ENCODE measurements at places on chromosomes 11 and 22.

DNA sequence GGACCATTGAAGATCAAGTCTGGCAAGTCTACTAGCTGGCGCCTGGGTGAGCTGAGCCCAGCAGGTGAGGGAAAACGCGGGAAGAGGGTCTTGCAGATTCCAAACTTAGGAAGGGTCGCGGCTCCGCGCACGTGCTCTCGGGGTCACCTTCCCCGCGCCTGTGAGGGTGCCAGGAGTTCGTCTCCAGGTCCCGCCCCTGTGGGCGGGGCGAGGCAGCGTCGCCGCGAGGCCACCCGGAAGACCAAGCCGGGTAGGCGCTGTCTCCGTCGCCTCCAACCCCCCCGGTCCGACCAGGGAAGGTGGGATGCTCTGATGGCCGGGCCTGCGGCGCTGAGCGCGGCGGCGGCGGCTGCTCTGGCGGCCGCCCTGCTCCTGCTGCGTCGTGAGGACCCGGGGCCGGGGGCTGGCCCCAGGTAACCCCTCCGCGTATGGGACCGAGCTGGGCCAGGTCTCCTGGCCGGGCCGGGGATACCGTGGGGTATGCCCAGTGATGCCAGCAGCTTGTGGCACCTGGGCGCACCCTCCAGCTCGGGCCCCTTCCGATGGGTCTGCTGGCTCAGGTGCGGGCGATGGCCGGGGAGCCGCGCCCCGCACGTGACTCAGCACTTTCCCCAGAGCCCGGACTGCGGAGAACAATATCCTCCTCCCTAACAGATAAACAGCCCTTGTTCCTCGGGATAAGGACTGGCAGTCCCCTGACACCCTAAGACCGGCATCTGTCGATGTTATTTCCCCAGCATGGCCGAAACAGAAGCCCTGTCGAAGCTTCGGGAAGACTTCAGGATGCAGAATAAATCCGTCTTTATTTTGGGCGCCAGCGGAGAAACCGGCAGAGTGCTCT lies at the start of gene HTATIP2:
Gene HTATIP2, plus strand, starts transcription at position 215 of the 841 bp plus-strand sequence. Its CDS starts 524 bp downstream, at position 739.
- H3K27ac ChIP-seq: peak within 1 kb of the TSS; percentile 97
- peak within 1 kb of the TSS; percentile 69 for H3K4me3 ChIP-seq
- no peaks in the 10 kb centered on the region for H3K36me3 ChIP-seq
- H3K27me3 ChIP-seq: no peaks in the 10 kb centered on the region
- peaks cover 34% of the 10 kb centered on the region for H3K4me1 ChIP-seq

- no peak for DNase-seq
- no peaks in the 10 kb centered on the region for H3K4me1 ChIP-seq
- H3K36me3 ChIP-seq: no peaks in the 10 kb centered on the region
- H3K27me3 ChIP-seq: no peaks in the 10 kb centered on the region
- H3K27ac ChIP-seq: no peak overlapping the region
Observed at GRCh38 chr11:27933992-27934829, 173.7 kb downstream of the KIF18A start.

GRCh38 chr11:103085758-103086365 lies 6.1 kb downstream of the DCUN1D5 start:
- DNase-seq: no peak
- peaks cover 4% of the 10 kb centered on the region for H3K36me3 ChIP-seq
- H3K4me1 ChIP-seq: peaks cover 12% of the 10 kb centered on the region
- H3K27ac ChIP-seq: no peak overlapping the region
- no peak overlapping the region for H3K4me3 ChIP-seq
- H3K27me3 ChIP-seq: no peaks in the 10 kb centered on the region

DNA sequence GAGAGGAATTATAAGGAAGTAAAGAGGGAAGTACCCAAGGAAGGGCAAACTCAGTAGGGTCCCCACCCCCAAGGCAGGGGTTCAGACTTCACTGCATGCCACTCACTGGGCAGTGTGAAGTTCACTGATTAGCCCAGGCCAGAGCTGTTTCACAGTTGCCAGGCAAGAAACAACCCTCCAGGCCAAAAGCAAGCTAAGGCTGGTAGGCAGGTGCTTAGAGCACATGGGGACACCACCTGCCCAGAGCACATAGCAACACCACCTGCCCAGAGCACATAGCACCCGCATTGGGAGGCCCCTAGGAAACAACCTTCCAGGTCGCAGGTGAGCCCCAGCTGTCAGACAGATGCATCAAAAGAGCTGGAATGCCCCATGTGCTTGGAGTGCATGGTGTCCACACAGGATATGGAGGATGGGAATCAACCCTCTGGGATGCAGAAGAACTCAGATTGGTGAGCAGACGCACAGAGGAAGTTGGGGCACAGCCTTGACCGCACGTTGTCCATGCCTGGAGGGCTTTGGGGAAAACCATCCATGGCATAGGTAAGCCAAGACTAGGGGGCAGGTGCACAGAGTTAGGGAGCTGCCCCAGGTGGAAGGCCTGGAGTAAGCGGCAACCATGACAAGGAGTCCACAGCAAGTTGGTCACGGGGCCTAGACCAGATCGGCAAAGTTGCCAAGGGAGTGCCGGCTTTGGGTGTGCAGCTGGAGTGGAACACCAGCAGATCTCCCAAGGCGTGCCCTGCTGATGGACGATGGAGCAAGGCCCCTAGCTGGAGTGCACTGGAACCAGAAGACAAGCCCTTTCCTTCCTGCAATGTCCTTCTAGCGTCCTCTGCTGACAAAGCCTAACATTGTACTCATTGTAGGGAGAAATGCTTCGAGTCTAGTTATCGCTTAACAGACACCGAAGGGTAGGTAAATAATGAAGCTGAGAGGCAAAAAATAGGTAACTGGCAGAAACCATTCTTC lies 7.8 kb upstream of the TMEM216 start:
- no peaks in the 10 kb centered on the region for H3K36me3 ChIP-seq
- no peaks in the 10 kb centered on the region for H3K27me3 ChIP-seq
- no peak for DNase-seq

- no peak overlapping the region for H3K4me3 ChIP-seq
- H3K27me3 ChIP-seq: no peaks in the 10 kb centered on the region
- no peaks in the 10 kb centered on the region for H3K4me1 ChIP-seq
- H3K27ac ChIP-seq: no peak overlapping the region
Observed at GRCh38 chr22:35064664-35065063, 1.3 kb upstream of the ISX start.

DNA sequence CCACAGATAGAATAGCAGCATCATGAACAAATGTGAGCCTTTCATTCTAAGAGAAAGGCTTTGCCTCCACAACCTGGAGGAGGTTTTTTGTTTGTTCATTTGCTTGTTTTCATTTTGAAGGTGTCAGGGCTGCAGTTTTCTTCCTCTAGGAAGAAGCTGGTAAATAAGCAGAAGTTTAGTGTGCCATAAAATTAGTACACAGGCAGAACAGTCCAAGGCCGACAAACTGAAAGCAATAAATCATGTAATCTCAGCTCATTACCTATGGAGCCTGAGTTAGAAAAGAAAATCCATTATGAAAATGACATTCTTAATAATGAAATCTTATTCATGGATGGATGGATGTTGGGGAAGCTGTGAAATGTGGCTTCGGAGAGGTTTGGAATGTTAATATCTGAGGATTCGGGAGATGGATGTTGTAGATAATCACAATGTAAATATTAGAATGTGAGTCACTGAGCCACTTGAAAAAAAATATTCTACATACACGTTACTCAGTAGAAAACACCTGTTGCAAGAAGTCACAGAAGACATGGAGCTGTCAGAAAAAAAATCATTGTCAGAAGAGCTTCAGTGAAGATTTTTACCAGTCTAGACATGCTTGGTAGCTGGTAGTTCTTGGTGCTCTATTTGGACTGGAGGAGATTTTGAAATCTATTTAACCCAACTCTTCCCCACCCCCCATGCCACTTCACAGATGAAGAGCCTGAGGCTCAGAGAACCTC lies 15.0 kb upstream of the ZDHHC13 start:
- H3K4me1 ChIP-seq: no peaks in the 10 kb centered on the region
- no peak for DNase-seq
- H3K27ac ChIP-seq: no peak overlapping the region
- no peaks in the 10 kb centered on the region for H3K36me3 ChIP-seq
- H3K4me3 ChIP-seq: no peak overlapping the region

DNA sequence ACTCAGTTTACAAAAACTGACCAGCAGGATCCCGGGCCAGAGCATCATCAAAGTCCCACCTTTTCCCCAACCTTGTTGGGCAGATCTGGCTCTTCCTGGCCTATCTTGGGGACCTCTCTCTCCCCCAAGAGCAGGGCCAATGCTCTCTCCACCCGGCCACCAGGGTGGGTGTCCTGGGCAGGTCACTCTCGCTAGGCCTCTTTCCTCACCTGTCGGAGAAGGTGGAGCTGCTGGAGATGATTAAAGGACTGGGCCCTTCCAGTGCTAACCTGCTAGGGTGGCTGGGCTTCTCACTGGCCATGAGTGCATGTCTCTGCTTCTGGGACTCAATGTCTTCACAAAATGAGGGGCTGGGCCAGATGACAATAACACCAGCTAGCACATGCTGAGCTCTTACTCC lies 2.9 kb upstream of the CAPN5 start:
- H3K4me1 ChIP-seq: peaks cover 4% of the 10 kb centered on the region
- no peaks in the 10 kb centered on the region for H3K36me3 ChIP-seq
- no peak overlapping the region for H3K27ac ChIP-seq
- no peak for DNase-seq
- H3K27me3 ChIP-seq: no peaks in the 10 kb centered on the region
- no peak overlapping the region for H3K4me3 ChIP-seq

DNA sequence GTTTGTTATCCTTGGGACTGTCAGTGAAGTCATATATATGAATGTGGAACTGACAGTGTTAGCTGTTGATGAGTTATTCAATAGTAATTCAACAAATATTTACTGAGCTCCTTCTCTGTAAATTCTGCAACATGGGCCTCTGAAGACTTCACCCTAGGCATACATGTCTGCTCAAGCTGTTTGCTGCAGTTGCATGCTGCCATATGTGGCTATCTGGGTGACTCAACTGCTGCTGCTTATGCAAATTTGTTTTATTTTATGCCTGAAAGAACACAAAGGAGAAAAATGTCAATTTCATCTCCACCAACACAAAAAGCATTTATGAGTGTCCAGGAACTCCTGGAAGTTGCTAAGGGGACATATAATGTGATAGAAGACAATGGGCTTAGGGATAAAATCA lies 417.6 kb downstream of the AASDHPPT start:
- H3K27ac ChIP-seq: no peak overlapping the region
- no peak for DNase-seq
- no peak overlapping the region for H3K4me3 ChIP-seq
- H3K36me3 ChIP-seq: no peaks in the 10 kb centered on the region

- peak; percentile 88 for DNase-seq
- no peak overlapping the region for H3K4me3 ChIP-seq
- H3K4me1 ChIP-seq: peaks cover 36% of the 10 kb centered on the region
- H3K36me3 ChIP-seq: no peaks in the 10 kb centered on the region
- peak overlapping the region; percentile 59 for H3K27ac ChIP-seq
Observed at GRCh38 chr11:72831521-72832300, 17.5 kb downstream of the ATG16L2 start.

DNA sequence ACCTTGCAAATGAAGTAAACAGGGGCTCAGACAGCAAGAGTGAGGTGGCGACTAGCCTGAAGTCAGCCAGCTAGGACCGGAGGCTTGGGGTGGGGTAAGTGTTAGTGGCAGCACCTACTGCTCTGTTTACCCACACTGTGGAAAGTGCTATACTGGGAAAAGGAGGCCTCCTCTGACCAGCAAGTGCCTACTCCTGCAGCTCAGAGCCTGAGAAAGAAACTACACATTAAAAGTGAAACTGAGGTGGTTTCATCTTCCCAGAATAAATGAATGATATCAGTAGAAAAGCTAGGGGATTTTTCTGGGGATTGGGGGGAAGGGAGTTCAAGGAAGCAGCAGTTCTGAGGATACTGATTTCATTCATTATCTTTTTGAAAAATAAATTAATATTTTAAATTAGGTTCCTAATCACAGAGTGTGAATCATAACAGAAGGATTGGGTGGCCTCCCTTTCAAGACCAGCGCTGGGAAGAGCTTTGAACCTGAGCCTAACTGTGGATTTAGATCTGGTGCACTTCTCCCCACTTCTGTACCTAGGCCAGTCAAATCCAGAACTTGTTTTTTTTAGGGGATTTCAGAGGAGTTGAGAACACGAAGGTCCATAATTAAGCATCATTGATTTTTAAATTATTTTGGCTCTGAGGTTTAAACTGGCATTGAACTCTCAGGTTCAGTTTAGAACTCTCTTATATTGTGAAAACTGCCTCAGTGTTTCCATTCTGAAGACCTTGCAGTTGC lies 48.1 kb upstream of the GRAMD1B start:
- no peaks in the 10 kb centered on the region for H3K27me3 ChIP-seq
- H3K27ac ChIP-seq: no peak overlapping the region
- peaks cover 14% of the 10 kb centered on the region for H3K4me1 ChIP-seq
- H3K4me3 ChIP-seq: no peak overlapping the region
- no peaks in the 10 kb centered on the region for H3K36me3 ChIP-seq

- H3K4me1 ChIP-seq: peaks cover 45% of the 10 kb centered on the region
- peak overlapping the region; percentile 96 for H3K27ac ChIP-seq
- no peaks in the 10 kb centered on the region for H3K36me3 ChIP-seq
- peak; percentile 41 for DNase-seq
- H3K4me3 ChIP-seq: peak overlapping the region; percentile 46
- H3K27me3 ChIP-seq: no peaks in the 10 kb centered on the region
Observed at GRCh38 chr11:62546929-62547625, 471 bp upstream of the AHNAK start.

DNA sequence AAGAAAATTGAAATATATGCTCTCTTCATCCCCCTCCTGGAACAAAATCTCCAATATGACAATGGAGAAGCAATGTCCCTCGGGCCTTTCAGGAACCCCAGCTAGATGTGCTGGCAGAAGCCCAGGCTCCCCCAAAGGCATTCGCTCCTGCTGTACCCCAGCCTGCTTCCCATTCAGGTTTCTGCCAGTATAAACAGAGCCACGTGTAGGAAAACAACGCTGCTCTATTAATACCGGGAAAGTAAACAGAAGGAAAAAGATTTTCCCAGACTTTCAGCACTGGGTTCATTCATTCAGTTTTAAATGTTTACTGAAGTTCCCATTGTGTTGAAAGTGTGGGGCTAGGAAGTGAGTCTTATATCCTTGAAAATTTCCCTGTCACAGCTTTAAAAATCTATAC lies 147.1 kb downstream of the CADM1 start:
- H3K27ac ChIP-seq: no peak overlapping the region
- H3K4me1 ChIP-seq: peaks cover 8% of the 10 kb centered on the region
- no peak for DNase-seq

DNA sequence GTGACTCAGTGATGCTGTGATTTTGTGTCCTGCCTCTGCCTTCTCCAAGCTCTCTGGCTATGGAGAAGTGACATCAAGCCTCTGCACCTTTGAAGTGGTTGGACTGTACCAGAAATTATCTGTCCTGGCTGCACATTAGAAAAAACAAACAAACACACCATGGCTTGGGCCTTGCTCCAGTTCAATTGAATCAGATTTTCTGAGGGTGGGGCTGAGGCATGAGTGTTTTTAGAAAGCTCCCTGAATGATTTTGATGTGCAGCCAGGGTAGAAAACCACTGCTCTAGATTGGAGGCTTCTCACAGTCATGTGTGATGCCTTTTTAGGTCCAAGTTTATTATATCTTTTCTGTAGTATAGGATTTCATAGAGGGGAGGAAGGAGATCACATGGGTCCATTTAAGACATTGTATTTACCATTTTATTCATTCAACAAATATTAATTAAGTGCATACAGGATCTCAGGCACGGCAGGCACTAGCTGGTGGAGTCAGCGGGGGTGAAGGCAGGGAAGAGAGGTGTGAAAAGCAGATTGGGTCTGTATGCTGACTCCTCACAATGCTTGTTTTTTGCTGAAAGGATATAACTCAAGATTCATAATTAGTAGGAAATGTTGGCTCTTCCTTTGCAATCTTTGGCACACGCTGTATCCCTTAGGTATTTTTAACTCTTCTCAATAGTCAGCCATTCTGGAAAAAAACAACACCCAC lies 7.1 kb upstream of the VSTM5 start:
- no peaks in the 10 kb centered on the region for H3K36me3 ChIP-seq
- H3K27ac ChIP-seq: no peak overlapping the region
- no peak for DNase-seq
- no peaks in the 10 kb centered on the region for H3K27me3 ChIP-seq
- peaks cover 10% of the 10 kb centered on the region for H3K4me1 ChIP-seq

- no peaks in the 10 kb centered on the region for H3K36me3 ChIP-seq
- H3K27me3 ChIP-seq: no peaks in the 10 kb centered on the region
- H3K4me3 ChIP-seq: no peak overlapping the region
Observed at GRCh38 chr11:125005491-125005890, 51.5 kb downstream of the CCDC15 start.
